ENCODE measurements at places on chromosomes 3 and 15.

DNA sequence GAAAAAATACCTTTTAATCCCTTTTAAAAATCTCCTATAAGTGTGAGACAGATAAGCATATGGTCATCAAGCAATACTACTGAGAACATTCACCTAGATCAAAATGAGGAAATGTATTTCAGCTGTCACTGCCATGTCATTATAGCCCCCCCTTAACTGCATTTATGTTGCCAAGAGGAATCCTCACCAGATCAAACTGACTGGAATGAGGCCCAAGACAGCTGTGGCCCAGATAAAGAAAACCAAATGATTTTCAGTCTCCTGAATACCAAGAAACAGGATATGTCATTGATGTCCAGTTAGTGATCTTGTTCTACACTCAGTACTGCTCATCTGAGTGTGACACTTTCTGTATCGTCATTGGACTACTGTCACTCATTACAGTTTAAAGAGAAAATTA lies 35.1 kb upstream of the CPB1 start:
- DNase-seq: no peak

DNA sequence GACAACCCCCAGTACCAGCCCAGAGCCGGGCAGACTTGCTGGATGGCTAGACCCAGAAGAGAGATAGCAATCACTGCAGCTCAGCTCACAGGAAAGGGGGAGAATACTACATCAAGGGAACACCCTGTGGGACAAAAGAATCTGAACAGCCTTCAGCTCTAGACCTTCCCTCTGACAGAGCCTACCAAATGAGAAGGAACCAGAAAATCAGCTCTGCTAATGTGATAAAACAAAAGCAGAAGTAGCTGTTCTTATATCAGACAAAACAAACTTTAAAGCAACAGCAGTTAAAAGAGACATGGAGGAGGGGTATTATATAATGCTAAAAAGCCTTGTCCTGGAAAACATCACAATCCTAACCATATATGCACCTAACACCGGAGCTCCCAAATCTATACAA lies 283.3 kb downstream of the KLF13 start:
- DNase-seq: no peak

GRCh38 chr3:73176941-73177340 lies 115.5 kb downstream of the EBLN2 start:
- DNase-seq: no peak

DNA sequence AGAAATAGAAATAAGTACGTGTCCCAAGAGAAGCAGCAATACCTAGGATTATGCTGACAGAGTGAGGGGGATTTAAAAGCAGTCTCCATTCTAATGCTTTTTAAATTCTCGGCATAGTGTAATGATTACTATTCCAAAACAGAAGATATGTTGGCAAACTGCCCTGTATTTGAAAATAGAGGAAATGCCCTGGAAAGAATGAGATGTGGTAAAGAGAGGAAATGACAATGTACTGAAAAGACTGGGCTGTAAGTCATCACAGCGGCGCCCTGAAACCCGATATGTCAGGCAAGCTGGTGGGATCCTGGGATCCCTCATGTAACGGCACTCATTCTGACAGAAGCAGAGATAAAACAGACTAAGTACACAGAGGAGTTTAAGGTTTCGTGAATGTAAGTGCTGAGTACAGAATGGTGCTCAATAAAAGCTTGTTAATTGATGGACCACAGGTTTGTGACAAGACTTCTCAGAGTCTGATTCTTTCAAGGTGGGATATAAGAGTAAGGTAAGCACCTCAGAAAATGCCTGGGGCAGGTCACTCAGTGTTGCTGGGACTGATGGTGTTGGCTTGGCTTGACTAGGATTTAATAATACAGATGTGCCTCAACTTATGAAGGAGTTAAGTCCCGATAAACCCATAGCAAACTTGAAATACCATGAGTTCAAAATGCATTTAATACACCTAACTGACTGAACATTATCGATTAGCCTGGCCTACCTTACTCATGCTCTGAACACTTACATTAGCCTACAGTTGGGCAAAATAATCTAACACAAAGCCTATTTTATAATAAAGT lies 91.4 kb downstream of the NFKBIZ start:
- no peak for DNase-seq

Measured in activated naive CD8-positive, alpha-beta T cell treated with anti-CD3 and anti-CD28 coated beads, Interleukin-2, amount 50 U/mL, for 16 hours (primary cell).